ENCODE measurements at places on chromosomes 11 and 22.

- DNase-seq, result no peak
Observed at GRCh38 chr22:44734801-44735517, 17.4 kb upstream of the ARHGAP8 start.

GRCh38 chr11:34809191-34810106 is 106.7 kb downstream of the APIP start:
- no peak for DNase-seq

DNA sequence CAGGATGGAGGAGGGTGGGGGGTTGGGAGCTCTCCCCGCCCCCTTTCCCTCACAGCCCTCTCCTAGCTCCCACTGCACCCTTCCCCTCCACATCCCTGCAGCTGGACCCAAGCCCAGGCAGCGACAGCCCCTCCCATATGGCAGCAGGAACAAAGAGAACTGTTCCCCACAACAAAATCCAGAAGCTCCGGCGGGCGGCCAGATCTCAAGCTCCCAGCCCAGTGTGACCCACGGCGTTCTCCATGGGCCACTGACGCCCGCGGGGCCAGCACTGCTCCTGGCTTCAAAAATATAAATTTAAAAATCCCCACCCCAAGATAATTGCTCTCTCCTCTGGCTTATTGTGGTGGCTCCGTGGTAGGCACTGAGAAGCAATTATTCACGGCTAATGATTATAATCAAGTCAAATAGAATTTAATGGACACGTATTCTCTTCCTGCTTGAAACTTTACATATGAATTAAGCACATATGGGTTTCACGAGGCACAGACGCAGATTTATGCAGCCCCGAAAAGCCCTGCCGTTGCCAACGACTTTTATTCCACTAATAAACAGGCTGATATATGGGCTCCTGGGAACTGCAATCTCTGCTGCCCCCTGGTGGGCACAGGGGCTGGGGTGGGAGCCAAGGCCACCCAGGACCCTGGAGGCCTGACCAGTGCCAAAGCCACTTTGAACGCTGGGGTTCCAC is 17.5 kb downstream of the MACROD1 start:
- peak; percentile 68 for DNase-seq

GRCh38 chr22:31951194-31952093 is 7.1 kb downstream of the YWHAH start:
- no peak for DNase-seq

DNA sequence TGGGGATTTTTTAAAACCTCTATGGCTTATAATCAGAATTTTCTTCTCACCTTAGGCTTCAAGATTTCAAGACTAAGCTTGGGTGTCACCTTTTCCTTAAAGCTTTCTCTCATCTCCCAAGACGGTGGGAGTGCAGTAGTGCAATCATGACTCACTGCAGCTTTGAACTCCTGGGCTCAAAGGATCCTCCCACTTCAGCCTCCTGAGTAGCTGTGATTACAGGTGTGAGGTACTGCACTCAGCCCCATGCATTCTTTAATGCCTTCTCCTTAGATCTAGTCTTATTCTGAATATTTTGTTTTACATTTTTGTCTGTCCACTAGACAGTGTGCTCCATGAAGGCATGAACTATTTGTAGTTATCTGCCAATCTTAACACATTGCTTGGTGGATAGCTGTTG is 55.7 kb upstream of the FAT3 start:
- DNase-seq, result no peak

GRCh38 chr11:106959800-106960199 is 58.5 kb downstream of the GUCY1A2 start:
- no peak for DNase-seq

DNA sequence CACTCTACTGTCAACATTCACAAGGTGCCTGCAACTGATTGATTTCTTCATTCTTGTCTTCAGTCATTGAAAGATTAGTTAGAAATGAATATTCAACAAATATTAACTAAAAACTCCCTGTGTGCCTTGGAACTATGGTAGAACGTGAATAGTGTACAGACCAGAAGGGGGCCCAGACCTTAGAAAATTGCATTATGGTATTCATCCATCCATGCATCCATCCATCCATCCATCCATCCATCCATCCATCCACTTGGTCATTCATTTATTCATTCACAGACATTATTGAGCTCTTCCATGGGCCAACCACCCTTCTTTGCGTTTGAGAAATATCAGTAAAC is 10.2 kb upstream of the ACCSL start:
- no peak for DNase-seq

GRCh38 chr11:130304651-130305050 is 10.1 kb downstream of the ZBTB44 start:
- no peak for DNase-seq

DNA sequence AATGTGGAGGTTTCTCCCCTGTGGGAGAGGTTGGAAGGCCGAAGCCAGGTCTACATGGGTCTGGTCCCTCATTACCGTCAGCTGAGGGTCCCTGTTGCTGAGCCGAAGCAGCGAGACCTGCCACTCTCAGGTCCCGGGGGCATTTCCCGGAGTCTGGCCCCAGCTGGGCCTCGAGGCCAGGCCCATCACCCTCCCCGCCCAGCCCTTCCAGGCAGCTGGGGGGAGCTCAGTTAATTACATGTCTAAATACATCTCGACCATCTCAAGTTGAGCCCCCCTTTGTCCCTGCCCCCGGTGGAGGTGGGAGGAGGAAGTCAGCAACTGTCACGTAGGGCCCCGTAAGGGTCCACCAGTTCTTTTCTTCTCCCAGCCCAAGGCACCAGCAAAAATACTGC is 3.6 kb downstream of the CDKN1C start:
- no peak for DNase-seq

- DNase-seq, result no peak
Observed at GRCh38 chr11:3135481-3136440, 29.3 kb downstream of the OSBPL5 start.

GRCh38 chr22:21643533-21644357 is 1.6 kb downstream of the SDF2L1 start:
- DNase-seq, result no peak

- DNase-seq, result no peak
Observed at GRCh38 chr11:88378422-88379066, 41.0 kb upstream of the CTSC start.

GRCh38 chr11:118353084-118353710 is 6.2 kb upstream of the UBE4A start:
- no peak for DNase-seq

GRCh38 chr11:129224538-129224937 is 32.4 kb upstream of the ARHGAP32 start:
- DNase-seq, result no peak

- DNase-seq, result no peak
Observed at GRCh38 chr22:37146507-37147180, 3.1 kb downstream of the IL2RB start.

DNA sequence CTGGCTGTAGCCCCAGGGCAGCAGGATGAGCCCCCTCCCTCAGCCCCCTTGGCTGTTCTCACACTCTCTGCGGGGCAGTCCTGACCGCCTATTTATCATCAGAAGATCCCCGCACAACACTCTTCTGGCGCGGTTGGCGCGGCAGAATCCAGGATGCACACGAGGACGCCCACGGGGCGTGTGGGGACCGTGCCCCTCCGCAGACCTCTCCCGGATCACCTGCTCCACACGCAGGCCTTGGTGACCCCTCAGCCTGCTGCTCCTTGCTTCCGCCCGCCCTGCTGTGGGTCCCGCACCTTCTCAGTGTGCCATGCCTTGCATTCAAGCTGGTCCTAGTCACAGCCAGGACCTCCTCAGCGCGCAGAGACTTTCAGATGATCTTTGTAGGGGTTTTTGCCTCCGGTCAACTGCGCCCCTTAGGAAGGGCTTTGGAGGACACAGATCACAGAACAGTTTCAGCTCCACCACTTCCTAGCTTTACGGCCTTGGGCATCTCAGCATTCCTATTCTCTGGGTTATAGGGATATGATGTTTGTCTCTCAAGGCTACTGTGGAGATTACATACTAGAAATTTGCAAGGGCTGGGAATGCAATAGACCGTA is 841 bp upstream of the TUB start:
- no peak for DNase-seq

- no peak for DNase-seq
Observed at GRCh38 chr11:130300567-130300966, 14.2 kb downstream of the ZBTB44 start.

- DNase-seq, result no peak
Observed at GRCh38 chr11:60657888-60658287, 41.5 kb upstream of the MS4A8 start.

- DNase-seq, result no peak
Observed at GRCh38 chr11:44130751-44131150, 35.3 kb downstream of the EXT2 start.

GRCh38 chr22:48154169-48154942 is 1391.9 kb downstream of the TBC1D22A start:
- DNase-seq, result no peak

GRCh38 chr22:44660051-44660830 is 41.8 kb upstream of the PRR5 start:
- DNase-seq, result no peak

DNA sequence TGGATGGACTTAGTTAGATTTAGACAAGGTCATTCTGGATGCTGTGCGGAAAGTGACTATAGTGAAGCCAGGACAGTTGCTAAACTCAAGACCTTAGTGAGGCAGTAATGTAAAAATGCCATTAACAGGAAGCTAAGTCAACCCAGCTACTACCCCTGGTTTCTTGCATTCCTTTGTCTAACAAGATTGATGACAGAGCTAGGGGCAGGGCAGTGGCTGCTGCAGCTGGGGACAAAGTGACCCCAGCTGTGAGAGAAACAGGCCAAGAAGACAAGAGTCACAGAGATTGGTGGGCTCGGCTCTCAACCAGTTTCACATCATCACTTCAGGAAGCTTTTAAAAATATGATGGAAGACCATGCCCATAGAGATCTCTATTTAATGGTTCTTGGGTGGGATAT is 110.4 kb upstream of the POU2AF2 start:
- DNase-seq, result no peak

DNA sequence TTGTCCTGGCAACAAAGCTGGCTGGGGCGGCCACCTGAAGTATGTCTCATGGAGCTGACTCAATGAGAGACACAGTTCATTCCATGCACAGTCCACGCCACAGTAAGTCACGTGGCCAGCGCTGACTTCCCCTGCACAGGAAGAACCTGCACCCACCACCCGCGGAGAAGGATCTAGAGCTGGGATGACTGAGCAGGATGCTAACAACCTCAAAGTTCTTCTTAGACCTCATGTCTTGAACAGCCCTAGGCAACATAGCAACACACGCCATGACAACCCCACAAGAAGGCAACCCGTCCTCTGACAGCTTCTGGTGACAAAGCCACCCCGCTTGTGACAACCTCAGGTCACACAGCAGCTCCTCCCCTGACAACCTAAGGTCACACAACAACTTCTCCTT is 76.9 kb upstream of the B3GAT1 start:
- DNase-seq, result no peak

DNA sequence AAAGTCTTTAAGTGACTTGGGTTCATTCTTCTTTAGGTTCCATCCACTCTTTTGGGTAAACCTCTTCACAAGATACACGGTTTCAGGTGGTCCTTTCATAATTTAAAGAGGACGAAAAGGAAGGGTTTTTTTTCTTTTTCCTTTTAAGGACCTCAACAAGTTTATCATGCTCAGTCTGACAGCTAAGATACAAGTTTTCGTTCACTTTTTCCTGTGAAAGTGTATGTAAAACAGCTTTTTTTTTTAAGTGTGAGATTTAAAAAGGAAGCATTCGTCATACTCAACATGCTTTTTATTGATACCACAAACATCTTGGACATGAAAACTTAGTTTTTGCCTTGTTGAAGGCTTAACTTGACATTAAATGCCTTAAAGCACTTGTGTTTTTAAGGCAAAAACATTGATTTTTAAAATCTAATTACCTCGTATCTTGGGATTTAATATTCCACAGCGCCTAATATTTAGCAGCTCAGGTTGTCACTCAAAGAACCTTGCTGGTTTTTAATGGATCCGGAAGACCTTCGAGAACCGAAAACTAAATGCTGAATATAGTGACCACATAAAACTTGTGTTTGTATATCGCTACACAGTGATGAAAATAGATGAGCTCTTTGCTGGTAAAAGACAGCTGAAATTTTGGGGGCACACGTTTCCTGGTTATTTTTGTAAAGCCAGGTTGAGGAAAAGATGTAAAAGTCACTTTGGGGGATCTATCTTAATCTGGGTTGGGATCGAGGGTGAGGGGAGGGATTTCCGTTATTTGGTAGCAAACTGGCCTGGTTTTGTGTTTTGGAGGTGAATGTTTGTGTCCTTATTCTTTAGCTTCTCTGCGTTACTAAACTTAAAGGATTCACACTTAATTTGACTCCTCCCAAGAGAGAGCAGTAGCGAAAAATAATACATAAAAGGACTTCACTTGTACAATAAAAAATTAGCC is 2.3 kb downstream of the PCF11 start:
- DNase-seq, result no peak

DNA sequence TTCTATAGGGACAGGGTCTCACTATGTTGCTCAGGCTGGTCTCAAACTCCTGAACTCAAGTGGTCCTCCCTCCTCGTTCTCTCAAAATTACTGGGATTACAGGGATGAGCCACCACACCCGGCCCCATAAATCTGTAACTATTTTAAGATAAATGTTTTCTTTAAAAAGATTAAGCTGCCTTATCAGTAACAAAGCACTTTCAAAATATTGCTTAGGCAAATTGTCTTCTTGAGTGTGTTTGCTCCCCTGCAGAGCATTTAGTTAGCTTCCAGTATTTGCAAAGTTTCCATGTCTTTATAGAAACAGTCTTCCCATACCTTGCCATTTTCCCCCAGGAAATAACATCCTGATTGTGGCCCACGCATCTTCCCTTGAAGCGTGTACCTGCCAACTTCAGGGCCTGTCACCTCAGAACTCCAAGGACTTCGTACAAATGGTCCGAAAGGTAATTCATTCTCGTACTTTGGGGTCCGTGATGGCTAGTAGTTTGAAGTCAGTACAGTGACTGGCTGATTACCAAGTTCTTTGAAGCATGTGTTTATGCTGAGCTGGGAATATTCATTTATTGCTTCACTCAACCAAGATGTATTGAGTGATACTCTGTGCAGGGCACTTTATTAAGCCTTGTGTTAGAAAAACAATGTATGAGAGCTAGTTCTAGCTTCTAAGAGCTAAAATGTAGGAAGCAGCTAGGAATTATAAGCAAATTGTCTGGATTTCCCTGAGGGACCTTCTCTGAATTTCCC is 30.4 kb upstream of the CRTAM start:
- no peak for DNase-seq

Measured in activated CD4-positive, alpha-beta T cell treated with anti-CD3 and anti-CD28 coated beads for 24 hours (primary cell).